ENCODE measurements at places on chromosomes 16 and 17.

DNA sequence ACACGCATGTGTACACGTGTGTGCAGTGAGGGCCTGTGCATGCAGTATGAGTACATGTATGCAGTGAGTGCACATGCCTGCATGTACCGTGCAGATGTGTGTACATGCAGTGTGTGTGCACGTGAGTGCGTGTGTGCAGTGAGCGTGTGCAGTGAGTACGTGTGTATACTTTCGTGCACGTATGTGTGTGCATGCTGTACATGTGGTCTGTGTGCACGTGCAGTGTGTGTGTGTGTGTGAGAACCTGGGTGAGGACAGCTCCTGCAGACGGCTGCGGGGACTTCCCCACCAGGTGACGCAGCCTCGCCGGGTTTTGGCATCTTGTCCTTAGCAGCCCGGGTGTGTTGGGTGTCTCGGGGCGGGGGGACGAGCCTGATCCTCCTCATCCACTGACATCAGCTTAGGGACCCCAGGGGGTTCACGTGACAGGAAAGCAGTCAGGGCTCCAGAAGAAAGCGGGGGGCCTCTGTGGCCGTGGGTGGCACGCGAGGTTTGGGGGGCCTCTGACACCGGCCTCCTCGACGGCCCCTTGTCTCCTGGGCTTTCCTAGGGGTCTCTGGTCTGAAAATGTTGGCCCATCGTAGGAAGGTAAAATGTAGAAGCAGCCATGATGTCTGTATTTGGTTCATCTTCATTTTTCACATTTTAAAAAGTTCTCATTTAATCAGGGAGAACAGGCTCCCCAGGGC is 119.6 kb upstream of the ZNF750 start:
- DNase-seq = no peak

DNA sequence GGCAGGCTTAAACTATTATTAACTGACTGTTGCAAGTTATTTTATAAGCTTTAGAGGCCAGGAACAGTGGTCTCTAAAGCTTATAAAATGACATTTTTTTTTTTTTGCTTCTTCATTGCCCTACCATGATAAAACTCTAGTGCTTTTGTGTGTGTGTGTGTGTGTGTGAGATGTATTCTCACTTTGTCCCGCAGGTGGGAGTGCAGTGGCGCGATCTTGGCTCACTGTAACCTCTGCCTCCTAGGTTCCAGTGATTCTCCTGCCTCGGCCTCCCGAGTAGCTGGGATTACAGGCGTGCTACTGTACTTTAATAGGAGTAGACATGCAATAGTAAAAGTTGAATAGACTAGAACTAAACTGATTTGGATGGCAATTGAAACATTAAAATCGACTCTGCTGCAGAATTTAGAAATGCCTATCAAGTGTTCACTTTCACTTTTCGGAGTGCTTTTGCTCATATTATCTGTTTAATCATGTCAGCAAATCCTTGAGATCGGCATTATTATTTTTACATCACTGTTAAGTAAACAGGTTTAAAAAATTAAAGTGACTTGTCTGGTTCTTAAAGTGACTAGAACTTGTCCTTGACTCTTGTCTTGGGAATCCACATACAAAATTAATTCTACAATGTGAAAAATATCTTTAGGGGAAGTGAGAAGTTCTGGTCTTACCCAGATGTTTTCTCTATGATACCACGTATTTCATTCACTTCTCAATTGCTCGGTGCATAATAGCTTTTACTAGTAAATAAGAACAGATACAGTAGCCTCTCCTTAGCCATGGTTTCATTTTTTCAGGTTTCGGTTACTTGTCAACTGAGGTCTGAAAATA is 8.4 kb upstream of the PCTP start:
- no peak for DNase-seq

DNA sequence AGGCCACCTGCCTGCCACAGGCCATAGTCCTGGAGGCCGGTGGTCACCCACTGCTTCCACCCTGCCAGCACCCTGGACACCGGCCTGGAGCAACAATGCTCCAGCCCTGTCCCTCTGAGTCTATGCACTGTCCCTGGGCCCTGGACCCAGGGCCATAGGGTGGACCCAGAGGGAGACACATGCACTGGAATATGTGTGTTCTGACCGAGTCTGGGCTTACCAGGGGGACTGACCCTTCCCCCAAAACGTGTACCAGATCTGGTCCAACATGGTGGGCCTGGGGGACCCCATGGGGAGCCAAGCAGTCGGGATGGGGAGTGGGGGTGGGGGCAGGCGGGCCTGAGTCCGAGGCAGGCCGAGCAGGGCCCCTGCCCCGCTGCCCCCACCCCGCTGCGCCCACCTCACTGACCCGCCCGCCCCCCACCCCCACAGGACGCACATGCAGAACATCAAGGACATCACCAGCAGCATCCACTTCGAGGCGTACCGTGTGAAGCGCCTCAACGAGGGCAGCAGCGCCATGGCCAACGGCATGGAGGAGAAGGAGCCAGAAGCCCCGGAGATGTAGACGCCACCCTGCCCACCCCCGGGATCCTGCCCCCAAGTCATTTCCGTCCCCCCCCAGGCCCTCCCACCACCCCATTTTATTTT is 357.4 kb downstream of the SEC14L1 start:
- DNase-seq = no peak

GRCh38 chr17:11241611-11242226 is 706 bp downstream of the SHISA6 start:
- DNase-seq = no peak

- DNase-seq = peak; percentile 80
Measured at GRCh38 chr17:17416007-17416399, 60.8 kb upstream of the MED9 start.

- no peak for DNase-seq
Measured at GRCh38 chr17:81502471-81503017, 10.1 kb downstream of the ACTG1 start.

GRCh38 chr16:81482329-81483063 is 37.9 kb downstream of the CMIP start:
- DNase-seq = no peak

DNA sequence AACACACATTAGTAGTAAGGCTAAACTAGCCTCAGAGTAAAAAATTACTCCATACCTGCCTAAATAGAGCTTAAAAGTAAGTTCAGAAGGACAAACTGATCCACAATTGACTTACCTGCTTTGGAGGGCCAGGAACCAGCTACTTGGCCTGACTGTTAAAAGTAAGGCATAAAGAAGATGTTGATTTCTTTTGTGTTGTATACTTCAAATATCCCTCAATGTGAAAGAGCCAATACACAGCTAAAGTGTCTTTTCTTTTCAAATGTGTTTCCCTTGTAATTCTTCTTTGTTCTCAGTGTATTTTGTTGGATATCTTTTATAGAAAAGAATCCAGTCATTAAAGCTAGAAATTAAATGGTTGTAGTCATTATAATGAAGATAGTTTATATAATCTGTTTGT is 171.1 kb downstream of the TANC2 start:
- DNase-seq = no peak

- DNase-seq = no peak
Measured at GRCh38 chr17:71417142-71417541, 703.7 kb upstream of the SOX9 start.

DNA sequence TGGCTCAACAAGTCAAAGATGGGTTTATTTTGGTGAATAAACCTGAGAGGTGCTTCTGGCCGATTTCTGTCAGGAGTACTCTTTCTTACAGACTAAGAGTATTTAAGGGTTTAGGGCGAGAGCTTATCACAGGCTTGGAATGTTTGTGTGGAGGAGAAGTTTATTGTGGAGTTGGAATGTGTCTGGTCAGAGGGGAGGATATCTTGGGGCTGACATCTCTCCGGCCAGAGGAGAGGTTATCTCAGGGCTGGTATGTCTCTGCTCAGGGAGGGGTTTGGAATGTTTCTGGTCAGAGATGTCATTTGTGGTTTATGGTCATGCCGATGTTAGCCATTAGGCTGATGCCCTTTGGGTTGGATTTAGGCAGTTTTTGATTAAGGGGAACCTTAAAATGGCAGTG is 236.4 kb upstream of the EEF2KMT start:
- peak; percentile 21 for DNase-seq

GRCh38 chr16:30829130-30830071 is 42.4 kb upstream of the ZNF629 start:
- no peak for DNase-seq

DNA sequence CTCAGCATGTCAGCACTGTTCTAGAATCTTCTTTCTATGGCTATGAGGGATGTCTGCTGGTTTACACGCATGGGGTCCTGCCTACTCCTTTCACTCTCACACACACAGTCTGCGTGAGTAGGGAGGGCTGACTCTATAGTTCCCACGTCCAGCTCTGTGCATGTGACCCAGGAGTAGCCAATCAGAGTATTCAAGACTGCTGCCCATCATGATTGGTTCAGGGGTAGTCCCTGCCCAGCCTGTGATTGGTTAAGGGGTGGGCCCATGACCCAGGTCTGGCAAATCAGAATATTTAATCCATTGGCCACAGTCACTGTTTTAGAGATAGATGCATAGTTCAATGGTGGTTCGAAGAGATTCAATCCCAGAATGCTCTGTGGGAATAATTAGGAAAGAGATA is 151.3 kb upstream of the IRX3 start:
- DNase-seq = no peak

DNA sequence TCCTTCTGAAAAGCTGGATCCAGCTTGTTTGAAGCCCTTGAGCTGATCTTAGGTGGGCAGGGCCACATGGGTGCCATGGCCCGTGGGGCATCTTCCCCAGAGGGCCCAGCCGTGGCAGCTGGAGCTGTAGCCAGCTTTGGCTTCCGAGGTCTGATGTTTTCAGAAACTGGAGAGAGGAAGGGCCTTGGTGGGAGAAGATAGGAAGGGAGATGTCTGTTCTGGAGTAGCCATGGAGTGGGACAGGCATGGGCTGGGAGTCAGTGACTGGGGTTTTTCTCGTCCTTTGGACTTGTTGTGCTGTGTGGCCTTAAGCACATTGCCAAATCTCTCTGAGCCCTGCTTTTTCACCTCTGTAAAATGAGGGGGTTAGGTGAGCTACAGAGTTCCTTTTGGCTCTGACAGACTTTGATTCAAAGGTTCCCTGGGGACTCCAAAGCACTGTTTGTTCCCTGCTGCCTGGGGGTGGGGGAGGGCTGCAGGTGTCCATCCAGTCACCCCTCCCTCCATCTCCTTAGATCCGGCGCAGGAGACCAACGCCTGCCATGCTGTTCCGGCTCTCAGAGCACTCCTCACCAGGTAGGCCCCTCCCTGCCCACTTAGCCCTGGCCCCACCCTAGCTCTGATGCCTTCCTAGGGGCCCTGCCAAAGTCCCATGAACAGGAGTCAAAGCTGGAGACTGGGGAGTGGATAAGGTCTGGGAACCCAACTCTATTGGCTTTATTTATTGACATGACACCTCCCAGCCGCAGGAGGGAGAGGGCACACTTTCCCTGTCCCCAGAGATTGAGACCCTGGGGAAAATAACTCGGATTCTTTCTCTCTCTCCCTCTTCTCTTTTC is 2.1 kb downstream of the PPP1R1B start:
- DNase-seq = no peak

DNA sequence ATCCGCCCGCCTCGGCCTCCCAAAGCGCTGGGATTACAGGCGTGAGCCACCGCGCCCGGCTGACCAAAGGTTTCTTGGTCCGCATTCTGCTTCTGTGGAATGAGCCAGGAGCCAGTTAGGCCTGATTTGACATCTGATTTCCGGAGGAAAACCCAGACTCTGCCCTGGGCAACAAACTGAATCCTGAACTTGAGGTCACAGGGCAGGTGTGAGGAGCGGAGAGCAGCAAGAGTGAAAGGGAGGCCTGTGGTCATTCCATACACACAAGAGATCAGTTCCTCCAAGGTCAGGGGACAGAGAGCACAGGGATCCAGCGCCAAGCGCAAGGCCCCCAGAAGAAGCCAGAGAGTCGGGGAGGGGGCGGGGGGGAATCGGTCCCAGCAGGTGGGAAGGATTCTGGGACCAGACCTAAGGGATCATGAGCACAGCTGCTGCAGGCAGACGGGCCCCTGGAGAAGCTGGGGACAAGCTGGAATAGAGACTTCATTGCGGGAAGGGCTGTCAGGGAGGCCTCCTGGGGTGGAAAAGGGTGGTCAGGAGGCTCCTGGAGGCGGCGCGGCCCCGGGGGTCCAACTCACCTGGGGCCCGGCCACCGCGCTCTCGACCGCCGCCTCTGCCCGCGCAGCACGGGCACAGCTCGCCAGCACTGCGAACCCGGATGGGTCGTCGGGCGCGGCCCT is 436 bp downstream of the SHPK start:
- DNase-seq = peak; percentile 77

DNA sequence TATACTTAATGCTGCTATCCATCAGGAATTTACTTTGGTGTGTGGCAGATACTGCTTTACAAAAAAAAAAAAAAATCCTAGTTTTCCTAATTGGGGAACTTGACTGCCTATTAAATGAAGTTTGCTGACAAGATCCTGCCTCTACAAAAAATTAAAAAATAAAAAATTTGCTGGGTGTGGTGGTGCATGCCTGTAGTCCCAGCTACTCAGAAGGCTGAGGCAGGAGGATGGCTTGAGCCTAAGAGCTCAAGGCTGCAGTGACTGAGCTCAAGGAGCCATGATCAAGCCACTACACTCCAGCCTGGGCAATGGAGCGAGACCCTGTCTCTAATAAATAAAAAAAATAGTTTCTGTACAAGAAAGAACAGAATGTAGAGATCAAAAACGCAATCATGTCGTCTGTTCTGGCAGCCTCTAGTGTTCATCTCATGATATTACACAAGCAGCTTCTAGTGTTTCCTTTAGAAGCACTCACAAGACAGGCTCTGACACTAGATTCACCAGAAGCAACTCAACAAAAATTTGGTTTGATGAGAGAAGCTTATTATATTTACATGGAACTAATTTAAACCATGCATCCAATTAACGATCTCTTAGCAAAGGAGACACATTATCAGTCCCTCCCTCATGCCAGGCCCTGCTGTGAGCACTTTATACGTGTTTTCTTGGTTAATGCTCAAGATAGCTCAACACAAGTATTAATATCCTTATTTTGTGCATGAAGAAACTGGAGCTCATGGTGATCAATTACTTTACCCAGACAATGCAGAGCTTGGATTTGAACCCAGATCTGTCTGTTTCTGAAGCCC is 6.8 kb upstream of the KRTAP17-1 start:
- DNase-seq = no peak

DNA sequence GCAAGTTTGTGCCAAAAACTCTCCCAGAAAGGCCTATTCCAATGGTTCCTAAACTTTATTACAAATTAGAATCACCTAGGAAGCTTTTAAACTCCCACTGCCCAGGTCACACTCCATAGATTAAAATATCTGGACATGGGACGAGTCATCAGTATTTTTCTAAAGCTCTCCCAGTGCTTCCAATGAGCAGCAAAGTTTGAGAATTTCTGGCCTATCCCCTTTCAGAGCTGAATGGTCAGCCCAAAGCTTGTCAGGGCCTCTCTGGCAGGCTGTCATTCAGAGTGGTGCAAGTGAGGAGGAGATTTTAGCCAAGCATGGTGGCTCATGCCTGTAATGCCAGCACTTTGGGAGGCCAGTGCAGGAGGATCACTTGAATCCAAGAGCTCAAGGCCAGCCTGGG is 2.4 kb downstream of the BCL6B start:
- no peak for DNase-seq

GRCh38 chr16:13453938-13454553 is 465.9 kb upstream of the ERCC4 start:
- DNase-seq = peak; percentile 37

GRCh38 chr16:56964243-56965148 is 2.7 kb downstream of the CETP start:
- DNase-seq = peak; percentile 96

- DNase-seq = peak; percentile 86
Measured at GRCh38 chr17:79834565-79835469, 4.4 kb downstream of the CBX4 start.

Data from ELF-1 (cell line).